KG1 (cell line): ENCODE measurements at places on chromosomes 16 and 17.
A peak's percentile ranks its signal among the peaks of the same experiment; 100 is the strongest.

GRCh38 chr17:62995377-62995885 lies 29.4 kb downstream of the TANC2 start:
- DNase-seq = peak; percentile 45

- no peak for DNase-seq
Measured at GRCh38 chr16:31064882-31065461, 9.1 kb downstream of the ZNF668 start.

- no peak for DNase-seq
Measured at GRCh38 chr16:74140557-74140956, 156.1 kb upstream of the PSMD7 start.

- no peak for DNase-seq
Measured at GRCh38 chr16:23064639-23065038, 84.6 kb downstream of the USP31 start.

- DNase-seq = no peak
Measured at GRCh38 chr16:65828296-65828695, 538.2 kb upstream of the CDH5 start.

- no peak for DNase-seq
Measured at GRCh38 chr16:23398987-23399805, 53.8 kb downstream of the COG7 start.

GRCh38 chr17:54969658-54970572 lies 1.4 kb downstream of the STXBP4 start:
- DNase-seq = no peak

GRCh38 chr16:27748868-27749546 lies 199.1 kb downstream of the KATNIP start:
- DNase-seq = no peak

GRCh38 chr16:11570806-11571205 lies 15.9 kb downstream of the LITAF start:
- DNase-seq = no peak

GRCh38 chr17:56653877-56654276 lies 60.4 kb downstream of the NOG start:
- DNase-seq = no peak

GRCh38 chr17:72362376-72363088 lies 241.7 kb downstream of the SOX9 start:
- DNase-seq = no peak

GRCh38 chr16:89455692-89456091 lies 34.7 kb downstream of the ANKRD11 start:
- no peak for DNase-seq

- DNase-seq = no peak
Measured at GRCh38 chr17:75773121-75773807, 8.3 kb upstream of the GALK1 start.

DNA sequence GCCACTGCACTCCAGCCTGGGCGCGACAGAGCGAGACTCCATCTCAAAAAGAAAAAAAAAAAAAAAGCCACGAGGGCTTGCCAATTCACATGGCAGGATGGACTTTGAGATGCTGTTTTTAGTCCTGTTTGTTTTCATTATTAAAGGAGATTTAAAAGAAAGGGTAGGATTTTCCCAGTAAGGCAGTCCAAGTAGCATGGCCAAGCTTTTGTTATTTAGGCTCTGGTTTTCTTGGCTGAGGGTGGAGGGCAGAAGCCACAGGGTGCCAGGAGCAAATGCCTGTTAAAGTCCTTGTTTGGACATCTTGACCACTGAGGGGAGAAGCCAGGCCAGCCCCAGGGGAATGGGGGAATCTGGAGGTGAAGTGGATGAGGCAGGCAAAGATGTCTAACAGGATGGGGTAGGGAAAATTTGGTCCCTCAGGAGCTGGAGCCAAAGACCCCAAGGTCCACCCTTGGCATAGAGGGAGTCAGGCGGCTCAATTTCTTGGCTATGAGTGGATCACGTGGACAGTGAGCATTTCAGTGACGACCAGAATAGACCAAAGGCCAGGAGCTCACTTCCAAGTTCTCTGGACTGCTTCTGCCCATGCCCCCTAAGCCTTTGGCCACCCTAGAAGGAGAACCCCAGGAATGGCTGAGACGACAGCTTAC lies 20.8 kb upstream of the PLLP start:
- no peak for DNase-seq

GRCh38 chr17:48571024-48571818 lies 6.9 kb downstream of the HOXB4 start:
- no peak for DNase-seq

DNA sequence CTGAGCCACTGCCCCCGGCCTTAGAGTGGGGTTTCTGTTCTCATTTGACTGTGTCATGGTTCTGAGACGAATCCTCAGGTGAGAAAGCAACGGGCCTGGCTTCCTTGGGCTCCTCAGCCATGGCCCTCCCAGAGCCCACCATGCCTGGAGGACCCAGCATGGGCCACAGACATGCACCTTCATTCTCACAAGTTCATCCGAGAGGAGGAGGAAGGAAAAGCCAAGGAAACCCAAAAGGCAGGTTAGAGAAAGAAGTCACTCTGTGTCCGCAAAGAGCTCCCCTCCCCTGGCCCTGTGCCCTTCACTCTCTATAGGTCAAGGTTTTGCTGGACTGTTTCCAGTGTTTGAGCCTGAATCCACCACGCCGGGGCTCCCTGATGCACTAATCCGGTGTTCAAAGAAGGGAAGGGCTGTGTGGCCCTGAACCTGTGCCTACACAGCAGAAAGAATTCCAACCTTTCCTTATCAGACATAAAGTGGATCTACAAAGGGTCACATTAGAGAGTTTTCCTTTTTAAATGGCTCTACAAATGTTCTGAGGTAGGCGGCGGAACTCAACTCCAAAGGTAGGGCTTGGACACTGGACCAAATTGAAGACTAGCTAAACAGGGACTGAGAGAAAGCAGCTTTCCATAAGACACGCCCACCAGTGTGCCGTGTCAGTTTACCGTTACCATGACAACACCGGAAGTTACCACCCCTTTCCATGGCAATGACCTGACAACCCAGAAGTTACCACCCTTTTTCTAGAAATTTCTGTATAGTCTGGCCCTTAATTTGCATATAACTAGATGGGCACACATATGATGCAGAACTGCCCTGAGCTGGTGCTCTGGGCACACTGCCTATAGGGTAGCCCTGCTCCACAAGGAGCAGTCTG lies 15.9 kb upstream of the PECAM1 start:
- no peak for DNase-seq

DNA sequence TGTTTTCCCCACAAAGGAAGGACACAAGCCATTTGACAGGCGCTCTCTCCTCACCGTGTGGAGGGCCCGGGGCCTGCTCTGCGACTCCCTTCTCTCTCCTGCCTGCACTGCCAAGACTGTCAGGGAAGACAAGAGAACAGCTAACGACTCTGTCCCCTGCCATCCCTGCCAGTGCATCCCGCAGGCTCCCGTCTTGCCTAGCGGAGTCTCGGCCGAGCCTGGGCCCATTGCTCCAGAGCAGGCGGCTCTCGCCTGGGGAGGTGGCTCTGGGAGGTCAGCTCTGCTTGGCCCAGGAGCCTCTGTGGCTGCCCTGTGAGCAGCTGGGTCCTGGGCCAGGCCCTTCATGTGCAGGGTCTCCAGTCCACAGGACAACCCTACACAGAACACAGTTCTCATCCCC lies 53.0 kb downstream of the WNT3 start:
- DNase-seq = no peak

GRCh38 chr16:58501242-58502131 lies 1.5 kb downstream of the NDRG4 start:
- no peak for DNase-seq

DNA sequence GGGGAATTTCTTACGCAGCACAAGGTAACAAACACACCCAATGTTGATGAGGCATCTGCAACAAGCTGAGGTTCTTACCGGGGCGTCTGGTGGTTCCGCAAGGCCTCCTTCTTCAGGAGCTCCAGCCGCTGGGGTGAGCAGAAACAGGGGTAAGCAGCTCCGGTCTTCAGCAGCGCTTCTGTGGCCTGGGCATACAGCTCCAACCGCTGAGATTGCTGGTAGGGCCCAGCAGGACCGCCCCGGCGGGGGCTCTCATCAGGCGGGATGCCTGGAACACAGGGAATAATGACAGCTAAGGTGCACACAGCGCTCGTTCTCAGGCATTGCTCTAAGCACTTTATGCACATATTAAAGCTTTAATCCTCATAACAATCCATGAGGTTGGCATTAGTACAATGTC lies 12.7 kb downstream of the EARS2 start:
- no peak for DNase-seq

DNA sequence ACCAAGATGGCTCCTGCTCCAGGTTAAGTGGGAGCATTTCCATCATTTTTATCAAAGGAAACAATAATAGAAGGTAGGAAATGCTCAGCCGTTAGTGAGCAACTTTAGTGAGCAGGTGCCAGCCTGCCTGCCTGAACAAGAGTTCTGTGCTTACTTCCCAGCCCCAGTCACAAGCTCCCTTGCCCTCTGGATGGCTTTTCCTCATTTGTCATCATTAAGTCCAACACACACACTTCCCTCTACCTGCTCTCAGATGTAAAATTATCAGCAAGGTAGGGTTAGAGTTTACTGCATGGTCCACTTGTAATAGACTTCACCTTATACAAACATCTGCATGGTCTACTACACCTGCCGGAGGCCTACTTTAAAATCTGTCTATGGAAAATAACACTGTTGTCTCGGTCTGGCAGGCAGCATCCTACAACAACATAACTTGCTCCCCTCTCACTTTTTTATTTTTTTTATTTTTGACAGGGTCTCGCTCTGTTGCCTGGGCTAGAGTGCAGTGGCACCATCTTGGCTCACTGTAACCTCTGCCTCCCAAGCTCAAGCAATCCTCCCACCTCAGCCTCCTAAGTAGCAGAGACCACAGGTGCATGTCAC lies 12.7 kb downstream of the TEX2 start:
- DNase-seq = no peak

- peak; percentile 66 for DNase-seq
Measured at GRCh38 chr16:27430923-27431484, 29.0 kb downstream of the IL21R start.

DNA sequence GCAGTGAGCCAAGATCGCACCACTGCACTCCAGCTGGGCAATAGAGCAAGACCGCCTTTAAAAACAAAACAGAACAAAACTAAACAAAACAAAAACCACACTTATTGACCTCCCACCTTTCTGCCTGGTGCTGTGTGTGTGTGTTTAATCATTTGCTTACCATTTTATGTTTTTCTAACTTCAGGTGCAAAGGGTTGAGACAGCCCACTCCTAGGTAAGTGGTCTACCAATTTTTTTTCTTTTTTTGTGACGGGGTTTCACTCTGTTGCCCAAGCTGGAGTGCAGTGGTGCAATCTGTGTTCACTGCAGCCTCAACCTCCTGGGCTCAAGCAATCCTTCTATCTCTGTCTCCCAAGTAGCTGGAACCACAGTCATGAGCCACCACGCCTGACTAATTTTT lies 65.8 kb downstream of the SALL1 start:
- no peak for DNase-seq

- DNase-seq = no peak
Measured at GRCh38 chr16:89764711-89765201, 43.4 kb downstream of the ZNF276 start.

GRCh38 chr16:80710918-80711317 lies 93.5 kb downstream of the CDYL2 start:
- DNase-seq = no peak

- DNase-seq = no peak
Measured at GRCh38 chr17:75893305-75894048, 3.3 kb downstream of the TRIM65 start.
